ENCODE measurements at places on chromosomes 6 and 20.
A peak's percentile ranks its signal among the peaks of the same experiment; 100 is the strongest.

GRCh38 chr6:51866867-51867266, 220.5 kb downstream of the PKHD1 start:
- DNase-seq: no peak

DNA sequence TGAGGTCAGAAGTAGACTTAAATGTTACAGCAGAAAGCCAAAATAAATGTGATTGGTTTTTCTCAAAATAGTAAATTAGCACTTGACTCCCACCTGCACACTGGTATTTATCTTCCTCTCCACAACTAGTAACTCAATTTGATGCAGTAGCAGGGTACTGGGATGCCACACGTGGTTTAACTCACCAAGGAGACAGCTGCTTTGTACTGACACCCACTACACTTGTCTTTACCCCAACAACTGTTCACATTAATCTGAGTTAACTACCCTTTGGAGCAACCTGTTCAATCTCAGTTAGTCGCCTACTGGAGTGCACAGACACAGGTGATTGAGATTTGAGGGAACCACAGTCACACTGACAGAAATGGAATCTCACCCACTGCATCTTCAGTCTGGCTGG, 242.1 kb downstream of the PRKN start:
- no peak for DNase-seq

DNA sequence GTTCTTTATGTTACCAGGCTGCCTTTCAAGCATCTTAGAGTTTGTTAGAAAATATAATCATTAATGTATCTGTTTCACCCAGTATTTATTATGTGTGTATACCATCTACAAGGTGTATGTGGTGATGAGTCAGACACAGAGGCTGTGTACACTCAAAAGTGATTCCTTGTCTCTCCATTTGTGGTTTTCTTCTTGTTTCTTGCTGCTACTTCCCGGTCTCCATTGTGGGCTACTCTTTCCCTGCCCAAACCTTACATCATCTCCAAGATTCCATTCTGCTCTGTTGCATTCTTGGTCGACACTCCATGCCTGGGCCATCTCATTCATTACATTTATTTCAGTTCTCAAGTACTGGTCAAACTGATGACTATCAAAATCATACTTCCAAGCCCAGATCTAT, 182.2 kb upstream of the STXBP5 start:
- no peak for DNase-seq

GRCh38 chr6:24125980-24126379, at the start of gene NRSN1:
TSS of gene NRSN1 (plus strand) at chr6:24126215. CDS start at chr6:24134328, 8,113 bp downstream.
- no peak for DNase-seq

- DNase-seq: no peak
Observed at GRCh38 chr6:83092756-83093399, 25.4 kb downstream of the DOP1A start.

- peak; percentile 46 for DNase-seq
Observed at GRCh38 chr6:79630883-79631692, at the start of gene SH3BGRL2. TSS of gene SH3BGRL2 (plus strand) at chr6:79631329. CDS start at chr6:79631462, 133 bp downstream.

DNA sequence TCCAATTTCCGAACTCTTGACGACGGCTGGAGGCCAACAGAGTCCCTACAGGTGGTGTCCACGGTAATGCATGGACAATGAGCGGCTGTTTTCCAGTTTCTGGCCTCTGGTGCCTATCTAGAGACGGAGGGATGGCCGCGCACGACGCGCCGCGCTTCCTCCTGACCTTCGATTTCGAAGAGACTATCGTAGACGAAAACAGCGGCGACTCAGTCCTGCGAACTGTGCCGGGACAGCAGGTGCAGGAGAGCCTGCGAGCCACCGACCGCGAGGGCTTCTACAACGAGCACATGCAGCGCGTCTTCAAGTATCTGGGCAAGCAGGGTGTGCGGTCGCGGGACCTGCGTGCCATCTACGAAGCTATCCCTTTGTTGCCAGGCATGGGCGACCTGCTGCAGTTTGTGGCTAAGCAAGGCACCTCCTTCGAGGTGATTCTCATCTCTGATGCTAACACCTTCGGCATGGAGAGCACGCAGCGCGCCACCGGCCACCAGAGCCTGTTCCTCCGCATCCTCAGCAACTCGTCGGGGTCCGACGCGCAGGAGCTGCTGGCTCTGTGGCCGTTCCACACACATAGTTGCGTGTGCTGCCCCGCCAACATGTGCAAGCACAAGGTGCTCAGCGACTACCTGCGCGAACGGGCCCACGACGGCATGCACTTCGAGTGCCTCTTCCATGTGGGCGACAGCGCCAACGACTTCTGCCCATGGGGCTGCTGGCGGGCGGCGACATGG, 169.4 kb downstream of the CDK19 start:
- no peak for DNase-seq

DNA sequence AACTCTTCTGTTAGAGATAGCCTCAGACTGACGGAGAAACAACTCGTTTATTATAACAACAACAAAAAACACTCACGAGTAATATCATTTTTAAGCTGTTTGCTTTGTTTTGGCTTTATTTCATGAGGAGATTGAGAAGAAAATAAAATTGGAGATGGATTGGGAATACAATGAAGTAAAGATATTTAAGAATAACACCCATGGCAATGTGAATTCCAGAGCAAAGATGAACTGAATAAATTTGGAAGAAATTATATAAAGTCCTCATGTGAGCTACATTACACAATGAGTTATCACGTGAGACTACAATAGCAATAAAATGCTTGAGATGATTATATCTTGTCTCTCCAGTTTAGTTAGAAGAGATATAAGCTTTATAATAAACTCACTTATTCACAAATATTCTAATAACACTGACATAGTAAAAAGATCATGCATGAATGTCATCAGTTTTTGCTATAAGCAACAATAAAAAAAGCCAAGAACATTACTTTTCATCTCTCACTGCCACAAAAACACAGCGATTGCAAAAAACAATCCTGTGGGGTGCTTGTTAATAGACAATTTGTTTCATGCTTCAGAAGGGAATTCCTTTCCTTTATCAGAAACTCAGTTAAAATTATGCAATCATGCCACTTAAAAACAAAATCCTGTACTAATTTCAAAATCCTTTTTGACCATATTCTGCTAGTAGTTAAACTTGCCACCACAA, 696.7 kb upstream of the MARCKS start:
- no peak for DNase-seq

- DNase-seq: no peak
Observed at GRCh38 chr6:3750317-3751076, 1.0 kb downstream of the PXDC1 start.
